Hepatocyte (in vitro differentiated cells): ENCODE measurements at places on chromosomes 6 and 20. TPM values are rescaled to one million over a fixed set of nuclear protein-coding genes. Genes with fewer than 3 reads are reported as not detected.

TRIM40 gene
- 0.40 and 1.0 TPM in 2 replicates for total RNA-seq

SEMG1 gene
- total RNA-seq: not detected in 2 replicates

DNA sequence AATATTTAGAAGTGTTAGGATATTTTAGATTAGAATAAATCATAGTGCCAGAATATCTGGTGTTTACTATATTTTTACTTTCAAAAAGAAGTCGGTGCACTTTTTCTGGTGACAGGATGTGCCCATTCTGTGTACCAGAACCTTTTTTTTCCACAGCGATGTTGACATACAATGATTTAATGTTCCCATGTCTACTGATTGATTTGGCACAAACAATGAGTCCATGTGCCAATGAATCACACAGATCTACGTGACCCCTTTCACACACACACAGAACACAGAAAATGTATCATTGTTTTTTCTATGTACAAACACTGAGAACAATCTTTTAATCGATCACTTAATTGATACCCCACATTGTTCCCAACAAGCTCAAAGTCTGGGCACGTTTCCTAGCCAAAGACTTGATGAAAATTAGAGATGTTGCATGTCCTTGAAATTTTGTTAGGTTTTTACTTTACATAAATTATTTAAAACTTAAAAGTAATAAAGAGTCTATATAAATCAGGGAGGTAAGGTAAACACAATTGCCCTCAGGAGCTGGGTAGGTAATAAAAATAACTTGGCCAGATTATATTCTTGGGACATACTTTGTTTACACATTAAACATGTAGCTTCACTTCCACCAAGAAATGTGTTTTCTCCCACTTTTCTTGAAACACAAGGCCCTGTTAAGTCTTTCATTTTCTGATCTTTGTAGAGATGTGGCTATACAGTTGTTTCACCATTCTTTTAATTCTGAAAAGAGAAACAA lies 36.4 kb upstream of the SOX4 start:
- no peak for DNase-seq

- DNase-seq: no peak
Observed at GRCh38 chr6:4608361-4609115, 167.7 kb upstream of the CDYL start.
